ENCODE measurements at places on chromosomes 11 and 22.

- no peak for DNase-seq
Measured at GRCh38 chr11:77823775-77824174, 2.8 kb downstream of the AAMDC start.

DNA sequence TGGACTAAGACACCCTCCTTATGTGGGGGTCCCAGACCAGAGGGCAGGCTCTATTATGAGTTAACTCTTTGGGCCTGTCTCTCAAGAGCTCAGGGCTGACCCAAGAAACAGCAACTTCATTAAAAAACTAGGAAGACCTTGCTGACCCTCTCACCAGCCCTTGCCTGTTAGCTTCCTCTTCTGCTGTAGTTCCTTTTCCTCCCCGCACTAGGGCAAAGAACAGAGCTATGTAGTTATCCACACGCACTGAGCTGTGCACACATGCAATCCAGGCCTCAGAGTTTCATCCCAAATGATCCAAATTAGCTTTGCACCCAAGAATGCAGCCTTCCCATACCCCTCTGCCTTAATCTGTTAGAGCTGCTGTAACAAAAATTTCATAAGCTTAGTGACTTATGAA lies 539.6 kb upstream of the CADM1 start:
- no peak for DNase-seq

DNA sequence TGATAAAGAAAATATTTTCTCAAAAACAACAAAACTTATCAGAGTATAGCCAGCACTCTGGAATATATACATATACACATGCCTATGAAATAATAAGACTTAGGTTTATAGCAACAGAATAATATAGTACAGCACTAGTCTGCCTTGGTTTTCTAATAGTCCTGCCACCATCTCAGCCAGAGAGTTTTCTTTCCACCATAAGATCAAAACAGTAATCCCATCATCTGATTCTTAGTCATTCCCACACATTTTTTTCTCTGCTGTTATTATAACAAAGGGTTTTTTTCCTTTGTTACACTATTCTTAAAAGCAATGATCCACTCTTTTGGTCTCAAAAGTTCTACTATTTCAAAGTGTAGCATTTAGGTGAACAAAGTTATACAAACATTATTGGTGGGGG lies 15.1 kb downstream of the MTMR2 start:
- no peak for DNase-seq

- no peak for DNase-seq
Measured at GRCh38 chr22:27086080-27087044, 429.0 kb downstream of the MIAT start.

DNA sequence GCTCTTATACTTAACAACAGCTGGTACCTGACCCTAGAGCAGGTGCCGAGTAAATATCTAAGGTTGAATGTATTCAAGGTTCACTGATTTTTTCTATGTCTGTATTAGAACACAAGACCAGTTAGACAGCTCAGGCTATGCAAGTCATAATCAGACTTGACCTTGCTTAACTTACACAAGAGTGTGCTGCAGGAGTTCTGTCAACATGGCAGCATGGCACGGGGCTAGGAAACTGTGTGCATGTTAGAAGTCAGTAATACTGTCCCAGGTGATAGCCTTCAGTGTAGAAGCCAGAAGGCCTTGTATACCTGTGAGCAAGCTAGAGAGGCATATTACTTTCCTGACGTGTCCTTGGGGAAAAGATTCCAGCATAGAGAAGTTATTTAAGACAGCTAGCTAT lies 253.1 kb downstream of the FAT3 start:
- no peak for DNase-seq
